HCEC 1CT (cell line): ENCODE measurements at places on chromosomes 3 and 15.

DNA sequence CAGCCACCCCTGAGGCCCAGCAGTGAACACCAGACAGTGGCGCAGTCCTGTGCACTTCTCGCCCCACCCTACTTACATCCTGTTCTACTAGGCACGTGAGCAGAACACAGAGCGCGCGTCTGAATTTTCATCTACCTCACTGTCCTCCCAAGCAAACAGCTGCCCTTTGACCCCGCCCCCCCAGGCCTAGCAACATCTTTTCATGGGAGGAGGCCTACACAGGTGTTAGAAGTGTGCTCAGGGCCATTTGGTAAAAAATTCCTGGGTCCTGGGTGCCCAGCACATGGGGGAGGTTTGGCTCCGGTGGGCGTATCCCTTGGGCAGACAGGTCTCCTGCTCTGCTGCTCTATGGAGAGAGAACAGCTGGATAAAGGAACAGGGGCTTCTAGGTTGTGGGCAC is 95.0 kb downstream of the MYLK start:
- DNase-seq = no peak

DNA sequence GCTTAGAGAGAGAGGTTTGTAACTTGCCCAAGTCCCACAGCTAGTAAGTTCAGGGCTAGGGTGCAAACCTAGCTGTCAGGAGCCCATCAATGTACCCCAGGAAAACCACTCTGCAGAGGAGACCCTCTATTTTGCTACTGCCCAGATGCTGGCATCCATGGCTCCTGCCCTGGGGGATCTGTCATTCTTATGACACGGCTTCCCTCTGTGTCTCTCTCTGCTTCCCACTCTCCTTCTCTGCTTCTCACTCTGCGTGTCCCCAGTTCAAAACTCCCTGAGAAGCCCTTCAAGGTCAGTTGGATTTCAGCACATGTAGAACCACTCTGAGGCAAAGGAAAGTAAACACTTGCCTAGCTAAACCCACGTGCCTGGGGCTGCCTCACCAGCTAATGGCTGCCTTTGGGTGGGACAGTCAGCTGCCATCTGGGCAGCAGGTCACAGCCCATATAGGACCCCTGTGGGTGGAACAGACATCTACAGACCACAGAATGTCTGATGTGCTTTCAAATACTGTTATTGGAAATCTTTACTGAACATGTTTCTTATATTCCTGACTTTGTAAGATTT is 29.4 kb upstream of the SLCO2A1 start:
- no peak for DNase-seq

- no peak for DNase-seq
Measured at GRCh38 chr3:58324391-58325390, 8.0 kb upstream of the PXK start.

DNA sequence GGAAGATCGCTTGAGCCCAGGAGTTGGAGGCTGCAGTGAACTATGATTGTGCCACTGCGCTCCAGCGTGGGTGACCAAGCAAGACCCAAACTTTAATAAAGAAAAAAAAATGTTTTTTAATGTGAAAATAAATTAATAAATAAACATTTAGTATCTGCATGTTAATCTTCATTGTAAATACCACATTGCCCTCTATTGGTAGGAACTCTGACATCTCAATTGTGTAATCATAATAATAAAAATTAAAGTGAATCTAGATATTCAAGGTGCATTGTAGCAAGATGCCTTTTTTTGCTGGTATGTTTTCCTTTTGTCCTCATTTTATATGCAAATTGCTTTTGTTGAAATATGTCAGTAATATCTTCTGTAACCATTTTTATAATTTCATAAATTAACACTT is 95.0 kb upstream of the LIMD1 start:
- DNase-seq = peak; percentile 49

DNA sequence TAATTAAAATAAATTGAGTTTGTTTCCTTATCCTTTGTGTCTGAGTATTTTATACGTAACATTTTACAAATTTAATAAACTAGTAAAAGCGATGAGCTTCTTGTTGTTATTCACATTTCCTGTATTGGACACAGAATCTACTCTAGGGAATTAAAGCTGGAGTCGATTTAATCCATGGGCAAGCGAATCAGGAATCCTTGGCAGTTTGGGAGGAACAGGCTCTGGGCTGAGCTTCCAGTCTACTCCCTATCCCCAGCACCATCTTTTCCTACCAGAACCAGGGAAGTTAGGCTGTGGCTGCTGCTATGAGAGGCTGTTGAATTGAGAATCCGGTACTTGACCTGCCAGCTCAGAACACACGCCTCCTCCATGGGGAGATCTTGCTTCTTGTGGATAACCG is 437.3 kb upstream of the TPM1 start:
- DNase-seq = no peak

DNA sequence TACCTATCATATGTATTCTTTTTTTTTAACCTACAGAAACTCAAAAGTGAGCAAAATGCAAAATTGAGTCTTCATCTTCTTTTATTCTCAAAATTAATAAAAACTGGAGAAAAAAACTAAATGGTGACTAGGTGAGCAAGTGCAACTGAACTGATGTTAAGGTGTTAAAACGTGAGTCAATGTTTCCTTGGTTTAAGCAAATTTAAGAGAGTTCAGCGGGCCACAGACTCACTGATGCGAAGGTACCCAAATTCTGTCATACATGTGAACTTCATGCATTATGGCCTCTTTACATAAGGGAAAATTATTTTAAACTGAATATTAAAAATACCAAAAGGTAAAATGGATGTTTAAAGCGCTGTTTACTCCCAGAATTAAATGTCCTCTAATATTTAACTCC is 206.6 kb downstream of the FOXP1 start:
- no peak for DNase-seq

- DNase-seq = no peak
Measured at GRCh38 chr3:196458063-196458462, 25.8 kb upstream of the UBXN7 start.

DNA sequence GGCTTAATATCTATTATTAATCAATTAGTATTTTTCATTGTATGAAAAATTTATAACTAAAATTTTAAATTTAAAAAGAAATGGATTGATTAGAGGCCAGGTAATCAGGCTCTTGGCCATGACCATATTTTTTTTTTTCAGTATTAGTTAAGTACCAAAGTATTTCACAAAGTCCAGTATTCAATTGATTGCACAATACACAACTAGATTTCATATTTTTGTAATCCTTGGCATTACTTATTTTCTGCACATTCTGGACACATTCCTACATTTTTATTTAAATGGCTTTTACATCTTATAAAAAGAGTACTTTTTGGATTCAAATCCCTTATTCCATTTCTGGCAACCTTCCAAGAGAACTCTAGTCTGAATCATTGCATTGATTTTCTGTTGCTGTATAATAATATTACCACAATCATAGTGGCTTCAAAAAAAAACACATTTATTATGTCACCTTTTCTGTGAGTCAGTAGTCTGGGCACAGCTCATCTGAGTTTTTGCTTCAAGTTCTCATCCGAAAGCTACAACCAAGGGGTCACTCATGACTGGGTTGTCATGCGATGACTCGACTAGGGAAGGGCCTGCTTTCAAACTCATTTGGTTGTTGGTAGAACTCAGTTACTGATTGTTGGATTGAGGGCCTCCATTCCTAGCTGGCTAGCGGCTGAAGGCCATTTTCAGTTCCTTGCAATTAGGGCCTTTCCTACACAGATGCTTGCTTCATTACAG is 90.7 kb downstream of the CNTN6 start:
- no peak for DNase-seq

- DNase-seq = no peak
Measured at GRCh38 chr15:89899295-89899945, 5.6 kb upstream of the AP3S2 start.

DNA sequence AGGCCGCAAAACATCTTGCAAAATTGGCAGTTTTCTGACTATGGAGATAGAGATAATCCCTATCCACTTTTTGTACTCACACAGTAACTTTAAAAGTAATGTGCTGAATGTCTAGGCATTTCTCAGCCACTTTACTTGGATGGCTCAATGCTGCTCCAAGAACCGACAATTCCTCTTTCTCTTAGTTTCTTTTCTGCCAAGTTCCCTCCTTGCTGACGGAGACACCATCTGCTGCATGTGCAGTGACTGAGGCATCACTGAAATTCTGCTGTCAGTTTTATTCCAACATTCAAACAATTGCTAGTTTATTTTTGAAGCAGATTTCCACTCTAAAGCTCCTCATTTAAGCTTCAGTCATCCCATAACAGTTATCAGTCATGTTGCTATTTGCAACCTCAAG is 116.0 kb upstream of the RBMS3 start:
- DNase-seq = no peak

- DNase-seq = no peak
Measured at GRCh38 chr3:47133641-47134040, 30.3 kb downstream of the SETD2 start.

DNA sequence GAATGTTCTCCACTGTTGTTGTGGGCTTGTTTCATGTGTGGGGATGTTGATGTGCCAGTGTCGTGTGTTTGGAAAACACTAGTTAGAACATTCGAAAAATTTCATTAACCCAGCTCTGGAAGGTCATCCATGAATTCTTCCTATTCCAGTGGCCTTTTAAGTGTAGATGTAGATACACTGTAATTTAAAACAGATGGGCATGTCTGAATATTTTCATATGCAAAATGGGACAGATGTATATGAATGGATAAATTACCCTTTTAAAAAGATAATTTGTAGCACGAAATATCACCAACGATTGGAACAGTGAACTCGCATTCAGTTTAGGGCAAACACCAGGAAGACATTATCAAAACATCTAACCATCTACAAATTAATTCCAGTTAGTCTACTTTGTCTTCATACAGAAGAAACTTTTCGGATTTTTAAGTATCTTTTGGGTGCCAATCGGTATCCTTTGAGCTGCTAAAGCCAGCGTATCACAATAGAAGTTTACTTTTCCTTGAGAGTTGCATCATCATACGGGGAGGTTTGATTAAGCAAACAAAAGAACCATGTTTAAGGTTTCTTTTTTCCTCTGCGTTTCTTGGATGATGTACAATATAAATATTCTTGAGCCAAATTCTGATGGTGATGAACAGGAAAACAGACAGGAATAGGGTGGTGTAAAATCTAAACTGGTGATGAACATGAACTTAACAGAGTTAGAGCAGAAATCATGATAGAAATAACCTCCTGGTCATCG is 528.1 kb downstream of the FOXP1 start:
- DNase-seq = peak; percentile 39

DNA sequence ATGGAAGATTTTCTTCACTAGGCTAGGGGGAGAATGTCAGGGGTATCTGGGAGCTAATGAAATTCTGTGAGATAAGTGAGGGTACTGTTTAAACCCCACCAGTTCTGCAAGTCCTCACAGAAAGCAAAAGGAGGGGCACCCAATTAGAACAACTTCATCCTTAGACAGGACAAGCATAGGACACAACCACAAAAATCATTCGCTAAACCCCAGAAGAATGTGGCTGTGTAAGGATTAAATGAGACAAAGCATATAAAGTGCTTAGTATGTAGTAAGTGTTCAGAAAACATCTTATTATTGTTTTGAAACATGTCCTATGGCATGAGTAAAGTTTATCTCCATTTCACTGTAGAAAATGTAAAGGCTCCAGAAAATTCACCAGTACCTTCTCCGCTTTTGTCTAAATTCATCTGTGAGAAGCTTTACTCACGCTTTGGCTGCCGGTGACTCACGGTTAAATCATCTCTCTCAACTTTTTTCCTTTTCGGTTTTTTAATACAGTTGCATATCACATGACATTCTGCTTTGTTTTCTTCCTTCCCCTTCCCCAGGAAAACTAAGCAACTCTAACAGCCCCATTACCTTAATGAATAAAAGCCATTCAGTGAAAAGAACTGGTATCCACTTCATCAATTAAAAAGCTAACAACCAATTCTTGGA is 1.7 kb downstream of the CLRN1 start:
- DNase-seq = peak; percentile 71

- DNase-seq = peak; percentile 53
Measured at GRCh38 chr3:172466553-172467130, 18.4 kb upstream of the GHSR start.

DNA sequence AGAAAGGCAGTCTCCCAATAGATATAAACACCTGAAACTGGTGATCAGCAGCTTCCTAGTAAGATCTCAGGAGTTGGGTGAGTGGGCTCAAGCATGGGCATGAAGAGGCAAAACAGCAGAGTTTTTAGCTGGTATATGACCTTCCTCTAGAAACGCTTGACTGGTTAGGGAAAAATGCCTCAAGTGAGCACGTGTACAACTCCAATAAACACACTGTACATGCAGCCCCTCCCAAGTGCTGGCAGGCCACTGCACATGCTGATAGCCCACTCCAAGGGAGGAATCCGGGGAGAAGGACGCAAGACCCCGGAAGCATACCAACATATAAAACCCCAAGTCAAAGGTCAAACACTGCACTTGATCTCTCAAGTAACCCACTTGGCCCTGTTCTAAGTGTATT is 143.0 kb downstream of the FMN1 start:
- no peak for DNase-seq

GRCh38 chr3:11610044-11610671 is 33.6 kb downstream of the VGLL4 start:
- DNase-seq = no peak

- no peak for DNase-seq
Measured at GRCh38 chr15:80803580-80804525, 24.7 kb downstream of the CEMIP start.

DNA sequence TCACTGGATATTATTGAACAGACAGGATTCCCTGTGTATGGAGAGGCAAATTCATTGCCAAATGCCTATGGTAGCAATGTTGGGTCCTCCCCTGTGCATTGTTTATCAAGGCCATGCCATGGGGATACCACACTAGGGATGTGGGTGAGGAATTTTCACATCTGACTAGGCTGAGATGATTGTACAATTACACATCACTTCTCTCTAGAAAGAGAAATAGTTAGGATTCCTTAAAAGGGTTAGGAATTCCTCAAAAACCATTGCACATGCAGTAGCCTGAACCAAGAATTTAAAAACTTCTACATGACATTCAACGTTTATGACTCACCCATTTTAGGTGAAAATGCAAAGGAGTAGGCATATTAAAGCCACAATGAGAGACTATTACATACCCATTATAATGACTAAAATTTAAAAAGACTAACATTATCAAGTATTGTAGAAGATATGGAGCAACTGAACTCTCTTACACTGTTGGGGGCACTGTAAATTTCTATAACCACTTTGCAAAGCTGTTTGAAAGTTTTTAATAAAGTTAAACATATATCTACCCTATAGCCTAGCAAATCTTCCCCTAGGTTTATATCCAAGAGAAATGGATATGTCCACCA is 175.9 kb downstream of the THRB start:
- DNase-seq = peak; percentile 88

- no peak for DNase-seq
Measured at GRCh38 chr3:100400419-100400779, 490 bp downstream of the TOMM70 start.

- no peak for DNase-seq
Measured at GRCh38 chr3:143612541-143612940, 235.7 kb downstream of the SLC9A9 start.

DNA sequence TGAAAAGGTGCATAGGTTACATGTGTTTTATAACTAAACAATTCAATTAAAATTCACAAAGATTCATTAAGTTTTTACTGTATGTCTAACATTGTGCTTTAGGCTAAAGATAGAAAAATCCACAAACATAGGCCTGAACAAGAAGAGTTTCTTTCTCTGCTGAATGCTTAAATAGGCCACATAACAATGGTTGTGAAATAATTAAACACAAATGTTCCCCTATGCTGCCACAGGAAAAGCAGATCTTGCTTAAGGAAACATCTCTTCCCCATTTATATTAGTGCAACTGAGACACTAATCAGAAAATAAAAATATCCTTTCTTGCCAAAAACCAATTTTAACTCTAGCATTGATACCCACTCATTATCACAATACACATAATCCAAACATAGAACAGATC is 725.4 kb upstream of the DPPA4 start:
- DNase-seq = no peak
